Stimulated activated CD8-positive, alpha-beta memory T cell treated with anti-CD3 and anti-CD28 coated beads, Interleukin-2, amount 100 ng/mL, for 48 hours (primary cell): ENCODE measurements at places on chromosomes 12 and 14.

DNA sequence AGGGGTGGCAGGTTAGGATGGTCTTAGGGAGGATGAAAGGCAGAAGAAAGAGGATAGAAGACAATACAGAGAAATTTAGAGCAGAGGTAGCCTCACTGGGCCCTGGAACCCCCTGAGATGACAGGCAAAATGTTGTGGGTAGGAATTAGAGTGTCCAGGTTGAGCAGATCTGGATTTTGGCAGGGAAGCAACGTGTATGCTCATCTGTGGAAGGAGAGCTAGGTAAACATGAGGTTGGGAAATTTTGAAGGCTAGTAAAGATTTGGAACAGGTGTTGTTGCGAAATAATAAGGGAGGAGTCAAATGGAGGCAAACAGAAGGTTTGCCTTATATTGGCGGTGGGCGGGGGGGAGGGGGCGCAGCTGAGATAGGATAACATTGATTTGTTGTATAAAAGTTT, 5.3 kb downstream of the HSD17B6 start:
- DNase-seq = no peak

DNA sequence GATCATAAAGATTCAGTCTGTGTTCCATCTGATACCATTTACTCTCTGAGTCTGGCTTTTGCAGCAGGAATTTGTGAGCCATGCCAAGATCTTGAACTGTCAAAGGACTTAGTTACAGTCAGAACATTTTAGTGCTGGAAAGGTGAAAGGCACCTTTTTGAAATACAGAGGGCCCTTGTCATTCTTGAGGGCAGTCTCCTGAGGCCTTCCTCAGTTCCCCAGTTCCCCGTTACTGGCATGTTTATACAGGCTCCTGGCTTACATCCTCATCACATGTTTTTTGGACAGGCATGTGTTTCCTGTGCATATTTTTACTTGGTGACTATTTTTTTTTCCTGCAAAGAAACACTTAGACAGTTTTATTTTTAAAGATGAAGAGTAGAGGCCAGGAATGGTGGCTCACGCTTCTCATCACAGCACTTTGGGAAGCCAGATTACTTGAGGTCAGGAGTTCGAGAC, 21.0 kb downstream of the CFAP54 start:
- no peak for DNase-seq

DNA sequence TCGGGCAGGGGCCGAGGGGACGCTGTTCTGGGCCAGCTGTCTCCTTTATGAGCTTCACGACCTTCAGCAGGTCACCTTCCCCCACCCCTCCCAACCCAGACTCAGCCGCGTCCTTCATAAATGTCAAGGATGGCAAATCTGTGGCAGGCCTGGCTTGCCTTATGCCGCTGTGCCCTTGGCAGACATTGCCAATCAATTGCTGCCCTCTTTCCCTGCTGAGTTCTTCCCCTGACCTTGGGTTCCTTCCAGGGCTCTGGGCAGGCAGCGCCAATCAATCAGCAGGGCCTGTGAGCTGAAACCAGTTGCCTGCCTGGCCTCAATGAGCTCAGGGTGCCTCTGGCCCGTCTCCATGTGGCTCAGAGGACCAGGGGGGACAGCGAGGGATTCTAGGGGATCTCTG, 7.7 kb downstream of the FAM222A start:
- DNase-seq = no peak

DNA sequence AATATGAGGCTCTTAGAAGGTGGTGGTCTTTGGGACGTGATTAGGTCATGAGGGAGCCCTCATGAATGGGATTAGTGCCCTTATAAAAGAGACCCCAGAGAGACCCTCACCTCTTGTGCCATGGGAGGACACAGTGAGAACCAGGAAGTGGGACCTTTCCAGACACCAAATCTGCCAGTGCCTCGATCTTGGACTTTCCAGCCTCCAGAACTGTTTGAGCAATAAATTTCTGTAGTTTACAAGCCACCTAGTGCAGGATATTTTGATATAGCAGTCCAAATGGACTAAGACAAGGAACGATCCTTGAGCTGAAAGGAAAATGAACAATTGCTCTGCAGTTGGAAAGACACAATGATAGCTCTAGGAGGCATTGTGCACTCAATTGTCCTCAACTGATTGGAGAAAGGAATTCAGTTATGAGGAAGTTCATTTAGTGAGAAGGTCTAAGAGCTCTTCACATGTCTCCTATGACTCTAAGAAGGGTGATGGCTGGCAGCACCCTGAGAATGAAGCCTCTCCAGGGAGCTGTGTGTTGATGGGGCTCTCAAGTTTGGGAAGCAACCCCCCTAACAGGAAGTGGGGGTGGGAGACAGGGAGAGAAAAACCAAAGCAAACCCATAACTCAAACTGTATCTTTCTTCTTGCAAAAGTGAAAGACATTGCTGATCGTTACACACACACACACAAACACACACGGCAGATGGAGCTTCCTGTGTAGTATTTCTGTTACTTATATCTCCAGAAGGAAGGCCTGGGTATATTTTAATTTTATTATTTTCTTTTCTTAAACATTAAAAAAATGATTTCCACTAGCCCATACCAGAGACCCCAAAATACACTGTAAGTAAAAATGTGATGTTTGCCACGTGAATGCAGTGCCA, 21.0 kb downstream of the CHST11 start:
- no peak for DNase-seq

- DNase-seq = no peak
Measured at GRCh38 chr14:70268760-70269159, 80.0 kb upstream of the SLC8A3 start.

DNA sequence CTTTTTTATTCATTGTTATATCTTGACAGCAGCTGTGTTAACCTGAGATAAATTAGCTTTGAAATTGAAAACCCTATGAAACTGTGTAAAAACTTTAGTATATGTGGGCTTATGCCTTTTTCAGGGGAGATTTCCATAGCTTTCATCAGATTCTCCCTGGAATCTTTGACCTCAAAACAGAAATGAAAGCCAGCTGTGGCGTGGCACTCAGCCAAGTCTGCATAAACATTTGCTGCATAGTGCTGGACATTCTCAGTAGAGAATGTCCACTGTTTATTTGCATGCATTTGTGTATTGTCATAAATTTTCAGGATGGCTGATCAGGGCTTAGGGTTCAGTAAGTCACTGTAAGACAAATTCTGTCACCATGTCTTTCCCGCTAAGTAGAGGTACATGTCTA, 115.3 kb upstream of the NAP1L1 start:
- DNase-seq = no peak

DNA sequence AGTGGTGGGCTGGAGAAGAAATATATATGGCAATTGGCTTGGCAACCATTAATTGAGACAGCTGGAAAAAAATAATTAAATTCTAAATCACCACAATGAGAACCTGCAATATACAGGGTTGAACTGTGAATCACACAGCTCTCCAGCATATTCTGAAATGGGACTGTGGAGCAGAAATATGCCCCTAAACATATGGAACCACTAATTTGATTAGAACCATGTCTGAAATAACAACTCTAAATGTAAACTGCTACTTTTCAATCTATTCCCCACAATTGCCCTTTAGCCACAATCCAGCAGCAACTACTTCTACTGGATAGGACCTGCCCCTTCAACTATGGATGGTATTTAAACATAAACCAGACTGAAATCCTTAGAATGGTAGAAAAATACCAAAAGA, 330.4 kb downstream of the TRHDE start:
- no peak for DNase-seq

GRCh38 chr14:83163016-83163415, 1629.4 kb upstream of the SEL1L start:
- DNase-seq = no peak

- DNase-seq = no peak
Measured at GRCh38 chr12:28088566-28089272, 101.5 kb upstream of the CCDC91 start.

DNA sequence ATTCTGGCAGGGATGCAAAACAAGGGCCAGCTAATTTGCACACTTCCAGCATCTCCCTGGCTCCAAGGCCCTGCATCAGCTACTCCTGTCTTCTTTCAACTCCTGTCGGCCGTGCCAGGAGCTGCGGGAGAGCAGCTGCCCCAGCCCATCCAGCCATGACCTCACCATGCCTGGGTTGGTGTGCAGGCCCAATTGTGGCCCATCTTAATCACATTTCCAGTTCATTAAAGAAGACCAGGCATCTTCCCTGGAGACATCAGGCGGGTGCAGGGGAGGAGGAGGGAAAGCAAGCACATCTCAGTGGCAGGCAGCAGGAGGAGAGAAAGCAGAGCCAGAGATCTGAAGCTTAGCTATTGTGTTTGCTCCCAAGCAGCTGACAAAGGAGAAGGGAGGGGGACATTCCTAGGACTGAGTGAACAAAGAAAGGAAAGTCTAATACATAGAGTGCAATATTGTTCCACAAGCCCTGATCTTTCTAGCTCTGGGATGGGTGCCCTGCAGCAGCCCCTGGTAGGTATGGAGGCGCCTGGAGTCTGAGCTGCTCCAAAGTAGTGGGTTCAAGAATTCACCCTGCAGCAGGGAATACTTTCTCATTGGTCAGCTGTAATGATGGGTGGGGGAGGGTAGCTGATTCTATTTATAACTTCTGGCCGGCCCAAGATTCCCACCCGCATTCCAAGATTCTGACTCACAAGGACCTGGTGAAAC, 40.1 kb downstream of the VWF start:
- DNase-seq = no peak

DNA sequence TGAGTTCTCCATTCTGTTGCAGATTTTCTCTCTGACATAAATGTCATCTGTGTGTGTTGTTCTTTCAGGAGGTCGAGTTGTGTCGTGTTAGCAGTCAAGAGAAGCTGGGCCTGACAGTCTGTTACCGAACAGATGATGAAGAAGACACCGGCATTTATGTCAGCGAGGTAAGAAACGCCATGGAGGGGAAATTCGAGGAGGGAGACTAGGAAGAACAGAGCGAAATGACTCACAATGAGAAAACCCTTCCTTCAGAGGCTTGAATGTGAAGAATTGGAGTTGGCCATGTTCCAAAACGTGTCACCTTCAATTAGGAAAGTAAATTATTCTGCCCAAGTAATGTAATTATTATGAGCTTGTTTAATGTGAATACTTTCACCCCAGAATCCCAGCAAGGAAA, 364.5 kb downstream of the PDZRN4 start:
- no peak for DNase-seq

- DNase-seq = no peak
Measured at GRCh38 chr14:76950055-76951020, 78.2 kb downstream of the IRF2BPL start.

GRCh38 chr14:94176808-94177207, 2.7 kb downstream of the PPP4R4 start:
- DNase-seq = no peak

GRCh38 chr12:6934110-6934509, 6.4 kb downstream of the ATN1 start:
- no peak for DNase-seq

- DNase-seq = no peak
Measured at GRCh38 chr12:125519026-125519651, 453.9 kb downstream of the AACS start.

DNA sequence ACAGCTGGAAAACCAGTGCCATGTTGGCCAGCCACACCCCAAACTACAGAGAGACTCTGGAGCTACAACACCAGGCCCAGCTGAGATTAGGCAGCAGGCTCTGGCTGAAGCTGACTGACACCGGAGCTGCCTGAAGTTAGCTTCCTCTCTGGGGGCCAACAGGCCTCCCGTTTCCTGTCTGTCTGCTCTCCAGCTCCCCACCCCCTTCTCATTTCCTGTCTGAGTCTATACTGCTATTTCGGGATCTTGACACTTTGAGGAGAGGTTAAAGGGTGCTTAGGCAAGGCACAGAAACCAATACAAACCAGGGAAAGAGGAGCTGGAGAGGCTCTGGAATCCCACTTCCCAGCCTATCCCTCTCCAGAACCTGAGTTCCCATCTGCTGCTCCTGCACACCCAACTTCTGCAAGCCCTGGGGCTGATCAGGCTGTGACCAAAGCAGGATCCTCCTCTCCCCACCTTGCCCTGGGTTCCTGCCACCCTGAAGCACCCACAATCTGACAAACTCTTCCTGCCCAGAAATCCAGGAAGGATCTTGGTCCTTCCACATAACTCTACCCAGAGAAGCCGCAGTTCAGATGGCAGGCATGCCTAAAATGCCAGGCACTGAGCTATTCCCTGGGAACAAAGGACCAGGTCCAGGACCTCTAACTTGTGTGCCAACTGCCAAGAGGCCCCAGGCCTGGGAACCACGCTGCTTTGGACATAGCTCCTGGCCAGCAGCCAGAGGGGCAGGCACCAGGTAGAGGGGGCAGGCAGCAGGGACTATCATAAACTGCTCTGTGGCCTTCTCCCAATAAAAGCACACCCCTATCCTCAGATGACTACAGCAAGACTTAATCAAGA, 39.9 kb downstream of the PRPF40B start:
- peak; percentile 57 for DNase-seq

GRCh38 chr14:78104160-78104559, 66.0 kb upstream of the NRXN3 start:
- DNase-seq = no peak

DNA sequence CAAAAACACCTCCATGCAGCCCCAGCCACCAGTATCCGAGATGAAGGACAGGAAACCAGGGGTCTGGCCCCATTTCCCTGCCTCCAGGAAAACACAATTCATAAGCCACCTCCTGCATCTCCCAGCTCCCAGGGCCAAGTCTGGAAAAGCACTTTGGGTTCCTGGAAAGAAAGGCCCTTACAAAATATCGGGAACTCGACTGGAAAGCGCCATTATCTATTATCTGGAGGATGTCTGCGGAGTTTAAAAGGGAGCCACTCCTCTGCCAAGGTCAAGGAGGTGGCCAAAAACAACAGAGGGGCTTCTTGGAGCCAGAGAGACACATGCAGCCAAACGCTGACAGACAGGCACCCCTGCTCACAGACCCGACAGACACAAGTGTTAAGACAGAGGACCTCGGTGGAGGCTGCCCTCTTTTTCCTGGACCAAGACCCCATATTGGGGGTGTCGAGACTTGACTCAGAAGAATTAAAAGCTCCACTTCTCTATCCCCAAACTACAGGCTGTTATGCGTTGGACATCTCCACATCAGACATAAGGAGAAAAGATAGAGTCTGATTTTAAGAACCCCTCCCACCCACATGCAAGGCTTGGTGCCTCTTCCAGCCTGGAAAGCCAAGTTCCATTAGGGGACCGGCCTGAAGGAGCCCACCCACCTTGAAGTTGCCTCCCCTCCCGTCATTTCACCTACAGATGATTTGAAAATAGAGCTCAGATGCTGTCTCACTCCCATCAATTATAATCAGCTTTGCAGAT, 9.6 kb downstream of the ACTN1 start:
- DNase-seq = no peak

DNA sequence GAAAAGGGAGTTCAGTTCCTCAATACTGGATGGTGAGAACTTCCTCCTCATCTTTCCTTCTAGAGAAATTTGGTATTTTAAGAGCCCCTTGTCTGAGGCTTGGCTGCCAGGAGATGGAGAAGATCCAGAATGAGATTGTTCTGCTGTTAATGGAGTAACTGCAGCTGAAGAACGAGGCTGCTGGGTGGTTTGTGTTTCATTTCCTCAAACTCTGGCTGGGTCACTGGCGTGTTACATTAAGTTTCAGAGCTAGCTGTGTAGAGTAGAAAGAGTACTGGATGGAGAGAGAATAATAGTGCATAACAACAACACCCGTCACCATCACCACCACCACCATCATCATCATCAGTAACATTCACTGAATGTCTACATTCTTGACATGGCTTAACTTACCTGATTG, 325.0 kb upstream of the TBX3 start:
- no peak for DNase-seq
